ENCODE measurements at places on chromosomes 5 and 9.

GRCh38 chr5:160390787-160391696, 8.8 kb downstream of the FAM200C start:
- DNase-seq = no peak

DNA sequence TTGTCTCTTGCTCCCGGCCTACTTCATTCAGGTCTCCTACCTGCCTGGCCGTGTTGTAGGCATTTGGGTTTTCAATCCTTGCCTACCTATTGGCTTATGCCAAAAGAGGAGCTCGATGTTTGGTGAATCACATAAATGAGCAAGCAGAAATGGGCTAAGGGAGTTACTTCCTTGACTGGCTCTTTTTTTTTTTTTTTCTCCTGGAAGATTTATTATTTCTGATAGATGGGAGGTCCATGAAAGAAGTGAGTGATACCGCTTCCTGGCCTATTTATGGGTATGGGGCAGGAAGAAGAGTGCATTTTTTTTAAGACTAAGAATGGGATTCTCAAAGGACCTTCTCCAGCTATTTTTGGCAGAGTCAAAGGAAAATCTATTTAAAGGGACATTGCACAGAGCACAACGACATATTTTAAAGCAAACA, 294.1 kb downstream of the ARHGAP26 start:
- no peak for DNase-seq

DNA sequence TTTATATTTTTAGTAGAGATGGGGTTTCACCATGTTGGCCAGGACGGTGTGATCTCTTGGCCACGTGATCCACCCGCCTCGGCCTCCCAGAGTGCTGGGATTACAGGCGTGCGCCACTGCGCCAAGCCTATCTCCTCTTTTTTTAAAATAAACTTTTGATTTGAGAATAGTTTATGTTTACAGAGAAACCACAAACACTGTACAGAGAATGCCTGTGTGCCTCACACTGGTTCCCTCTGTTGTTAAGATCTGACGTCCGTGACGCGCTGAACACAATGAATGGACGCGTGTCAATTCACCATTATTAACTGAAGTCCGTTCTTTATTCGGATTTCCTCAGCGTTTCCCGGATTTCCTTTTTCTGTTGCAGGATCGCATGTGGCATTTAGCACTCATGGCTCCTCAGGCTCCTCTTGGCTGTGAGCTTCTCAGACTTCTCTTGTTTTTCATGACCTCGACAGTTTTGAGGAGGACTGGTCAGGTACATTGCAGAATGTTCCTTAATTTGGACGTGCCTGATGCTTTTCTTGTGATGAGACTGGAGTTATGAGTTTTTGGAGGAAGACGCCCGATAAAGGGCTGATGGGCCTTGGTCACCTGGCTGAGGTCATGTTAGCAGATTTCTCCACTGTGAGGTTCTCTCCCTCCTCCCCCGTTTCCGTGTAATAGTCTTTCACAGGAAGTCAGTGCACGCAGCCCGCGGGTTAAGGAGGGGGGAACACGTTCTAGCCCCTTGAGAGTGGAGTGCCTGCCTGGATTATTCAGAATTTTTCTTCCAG, 69.6 kb downstream of the ANKRD33B start:
- DNase-seq = no peak

DNA sequence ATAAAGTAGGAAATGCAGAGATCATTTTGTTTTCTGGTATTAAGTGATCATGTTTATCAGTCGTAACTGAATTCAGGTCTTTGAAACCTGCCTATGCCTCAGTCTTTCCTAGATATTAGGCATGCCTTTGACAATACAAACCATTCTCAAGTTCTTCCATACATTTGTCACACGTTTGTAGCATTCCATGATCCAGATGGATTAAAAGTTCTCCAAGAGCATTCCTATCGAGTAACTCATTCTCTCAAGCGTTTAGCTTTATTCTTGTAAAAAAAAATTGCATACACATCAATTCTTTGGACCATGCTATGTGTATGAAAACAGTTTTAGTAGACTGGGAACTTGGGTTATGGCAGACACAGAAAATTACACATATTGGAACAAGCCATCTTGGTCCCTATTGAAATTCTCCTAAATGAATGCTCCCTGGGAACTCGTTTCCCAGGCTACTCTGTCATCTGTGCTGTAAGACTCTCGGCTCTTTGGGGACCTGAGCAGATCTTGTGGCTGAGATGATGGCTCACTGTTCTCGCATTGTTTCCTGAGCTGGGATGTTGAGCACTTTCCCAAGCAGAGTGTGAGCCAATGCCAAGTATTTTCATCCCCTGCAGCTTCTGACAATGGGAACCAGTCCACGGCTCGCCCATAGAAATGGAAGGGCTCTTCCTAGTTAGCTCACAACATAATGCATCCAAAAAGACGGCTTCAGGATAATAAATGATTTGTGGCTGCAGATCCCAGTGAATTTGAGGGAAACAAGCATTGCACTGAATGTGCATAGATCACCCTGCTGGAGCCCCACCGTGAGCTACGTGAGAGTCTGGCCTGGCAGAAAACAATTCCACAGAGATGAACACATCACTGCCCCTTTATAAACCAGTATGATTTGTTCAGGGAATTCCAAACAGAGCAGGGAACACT, 230.2 kb downstream of the IRX1 start:
- DNase-seq = no peak

- DNase-seq = no peak
Measured at GRCh38 chr5:3121813-3122212, 370.3 kb upstream of the IRX2 start.

GRCh38 chr5:52925001-52925400, 64.2 kb upstream of the ITGA2 start:
- DNase-seq = no peak

DNA sequence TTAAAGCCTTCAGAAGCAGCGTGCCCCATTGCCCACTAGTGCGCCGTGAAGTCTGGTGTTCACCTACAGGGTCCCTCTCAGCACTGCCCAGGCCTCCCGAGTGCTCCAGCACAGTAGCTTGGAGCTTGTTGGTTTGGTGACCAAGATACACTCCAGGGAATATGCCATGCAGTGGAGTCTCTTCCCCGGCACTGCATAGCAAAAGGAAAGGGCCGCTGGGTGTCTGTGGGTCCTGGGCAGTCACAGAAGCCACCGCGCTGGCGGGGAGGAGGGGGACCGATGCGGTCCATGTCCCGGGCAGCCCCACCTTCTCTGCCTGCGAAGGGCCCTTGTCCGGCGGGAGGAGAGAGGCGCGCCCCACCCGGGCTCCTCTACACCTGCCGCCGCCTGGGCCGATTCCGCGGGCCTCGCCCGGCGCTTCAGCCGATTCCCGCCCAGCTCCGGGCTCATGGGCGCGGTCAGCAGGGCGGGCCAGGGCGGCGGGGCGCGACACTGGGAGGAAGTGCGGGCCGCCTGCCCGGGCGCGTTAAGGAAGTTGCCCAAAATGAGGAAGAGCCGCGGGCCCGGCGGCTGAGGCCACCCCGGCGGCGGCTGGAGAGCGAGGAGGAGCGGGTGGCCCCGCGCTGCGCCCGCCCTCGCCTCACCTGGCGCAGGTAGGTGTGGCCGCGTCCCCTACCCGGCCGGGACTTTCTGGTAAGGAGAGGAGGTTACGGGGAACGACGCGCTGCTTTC, at the start of gene SYK:
SYK (plus strand) TSS at position 579 of the 732 bp plus-strand sequence. CDS start 42,080 bp downstream, outside the sequence.
- peak; percentile 45 for DNase-seq

- DNase-seq = no peak
Measured at GRCh38 chr9:91836515-91836914, 113.5 kb downstream of the ROR2 start.

- no peak for DNase-seq
Measured at GRCh38 chr5:93583439-93583767, 381 bp downstream of the NR2F1 start.

GRCh38 chr5:39006650-39007049, 67.5 kb downstream of the RICTOR start:
- no peak for DNase-seq

DNA sequence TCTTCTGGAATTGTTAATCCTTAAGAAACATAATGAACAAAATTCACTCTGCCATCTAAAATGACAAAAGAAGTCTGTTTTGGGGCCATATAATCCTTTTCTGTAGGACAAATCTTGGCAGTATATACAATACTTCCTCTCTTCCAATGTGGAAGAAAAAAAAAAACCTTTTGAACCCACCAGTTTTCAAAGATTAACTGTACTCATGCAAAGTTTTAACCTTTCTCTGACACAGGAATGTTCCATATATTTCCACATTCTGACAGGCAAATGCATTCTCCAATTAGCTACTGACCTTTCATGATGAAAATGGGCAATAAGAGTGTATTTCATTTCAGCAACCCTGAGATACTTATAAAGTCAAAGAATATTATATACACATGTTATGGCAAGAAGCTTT, 65.4 kb downstream of the RNF130 start:
- DNase-seq = no peak

DNA sequence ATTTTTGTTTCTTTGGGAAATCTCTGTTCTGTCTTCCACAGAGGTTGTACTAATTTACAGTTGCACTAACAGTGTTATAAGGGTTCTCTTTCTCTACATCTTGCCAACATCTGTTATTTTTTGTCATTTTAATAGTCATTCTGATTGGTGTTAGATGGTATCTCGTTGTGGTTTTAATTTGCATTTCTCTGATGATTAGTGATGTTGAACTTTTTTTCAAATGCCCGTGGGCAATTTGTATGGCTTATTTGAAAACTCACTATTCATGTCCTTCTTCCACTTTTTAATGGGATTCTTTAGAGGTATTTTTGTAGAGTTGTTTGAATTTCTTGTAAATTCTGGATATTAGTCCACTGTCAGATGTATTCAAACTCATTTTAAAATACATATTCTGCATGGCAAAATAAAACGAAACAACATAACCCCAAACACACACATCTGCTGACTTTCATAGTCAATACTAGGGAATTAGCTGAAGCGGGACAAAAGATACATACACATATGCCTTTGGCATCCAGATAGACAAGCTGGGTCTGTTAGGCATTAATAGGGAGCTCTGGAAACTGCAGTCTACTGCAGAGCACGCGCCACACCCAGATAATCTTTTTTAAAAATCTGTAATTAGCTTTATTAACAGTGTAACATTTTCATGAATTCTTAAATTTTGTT, 5.8 kb upstream of the SPATA31C2 start:
- no peak for DNase-seq

DNA sequence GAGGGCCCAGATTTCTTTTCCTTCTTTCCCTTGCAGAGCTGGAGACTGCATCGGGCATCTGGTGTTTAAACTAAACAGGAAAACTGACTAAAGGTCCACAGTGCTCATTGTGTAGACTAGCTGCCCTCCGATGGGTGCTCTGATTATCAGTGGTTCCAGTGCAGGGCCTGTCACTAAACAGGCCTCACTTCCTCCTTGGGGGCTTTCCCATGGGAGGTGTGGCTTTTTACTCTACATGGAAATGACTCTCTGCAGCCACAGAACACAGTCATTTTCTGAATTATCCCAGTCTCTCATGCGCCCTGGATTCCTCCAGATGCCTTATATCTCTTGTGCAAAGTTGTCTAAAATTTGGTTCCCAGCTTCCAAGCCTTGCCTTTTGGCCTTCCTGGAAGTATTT, 199.2 kb downstream of the TRIO start:
- no peak for DNase-seq

GRCh38 chr5:94420885-94421284, 197.5 kb downstream of the KIAA0825 start:
- no peak for DNase-seq

DNA sequence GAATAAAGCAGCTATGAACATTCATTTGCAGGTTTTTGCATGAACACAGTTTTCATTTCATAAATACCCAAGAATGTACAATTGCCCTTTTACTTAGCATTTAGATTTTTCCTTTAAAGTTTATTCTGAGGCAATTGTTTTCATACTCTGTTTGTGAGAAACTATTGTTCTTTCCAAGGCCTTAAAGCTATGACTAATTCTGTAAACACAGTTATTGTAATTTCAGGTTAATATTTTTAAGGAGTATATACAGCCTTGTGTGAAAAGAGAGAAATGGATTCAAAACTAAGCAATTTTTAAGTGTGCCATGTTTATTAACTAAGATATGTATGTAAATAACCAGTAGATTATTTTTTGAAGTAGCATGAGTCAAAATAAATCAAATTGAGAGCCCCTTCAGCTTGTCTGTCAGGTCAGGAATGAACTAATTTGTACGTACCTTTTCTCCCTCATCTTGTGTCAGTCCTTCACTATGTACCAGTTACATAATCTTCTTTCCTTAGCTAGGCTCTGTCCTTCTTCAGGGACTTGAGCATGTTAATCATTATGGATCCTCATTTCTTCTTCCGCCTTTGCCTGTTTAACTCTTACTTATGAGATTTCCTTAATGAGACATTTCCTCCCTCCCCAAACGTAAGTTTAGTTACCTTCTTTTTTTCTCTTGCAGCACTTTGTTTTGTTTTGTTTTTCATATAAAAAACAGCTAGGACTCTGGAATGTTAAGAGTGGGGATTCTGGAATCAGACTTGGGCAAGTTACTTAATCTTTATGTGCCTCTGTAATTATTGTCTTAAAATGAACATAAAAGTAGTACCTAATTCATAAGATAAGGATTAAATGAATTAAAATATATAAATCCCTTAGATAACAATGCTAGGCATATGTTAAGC, 63.6 kb downstream of the NIPBL start:
- DNase-seq = no peak

DNA sequence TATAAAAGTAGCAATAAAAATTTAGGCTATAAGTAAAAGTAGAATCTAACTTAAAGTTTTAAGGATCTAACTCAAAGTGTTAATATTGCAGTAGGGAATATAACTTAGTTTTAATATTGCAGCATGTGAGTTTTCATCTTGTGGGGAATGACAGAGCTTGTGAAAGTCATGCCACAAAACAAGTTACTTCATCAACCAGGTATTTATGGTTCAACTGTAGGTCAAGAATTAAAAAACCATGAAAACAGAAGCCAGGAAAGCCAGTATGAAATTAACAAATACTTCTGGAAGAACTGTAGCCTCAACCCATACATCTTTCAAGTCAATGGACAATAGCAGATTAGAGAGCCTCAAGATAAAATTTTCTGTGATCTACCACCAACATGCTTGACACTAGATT, 19.0 kb downstream of the HMGCS1 start:
- DNase-seq = no peak

GRCh38 chr9:71647094-71647591, 121.2 kb downstream of the CEMIP2 start:
- DNase-seq = peak; percentile 34

- DNase-seq = no peak
Measured at GRCh38 chr9:130662970-130663257, 1.5 kb upstream of the PRDM12 start.

DNA sequence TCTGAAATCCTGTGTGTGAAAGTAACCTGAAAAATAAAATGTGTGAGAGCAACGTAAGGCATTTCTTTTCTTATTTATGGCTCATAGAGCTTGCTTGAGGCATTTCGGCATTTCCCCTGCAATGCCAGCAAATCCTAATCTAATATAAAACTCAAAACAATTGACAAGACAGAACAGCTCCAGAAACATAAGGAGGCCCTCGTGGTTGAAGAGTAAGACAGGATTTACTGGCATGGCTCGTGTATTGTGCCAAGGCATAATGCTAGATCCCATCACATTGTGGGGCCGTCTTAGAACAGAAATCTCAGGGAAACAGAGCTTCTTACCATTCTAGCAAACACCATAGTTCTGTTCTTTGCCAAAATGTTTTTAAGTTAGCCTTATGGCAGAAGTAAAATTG, 166.2 kb downstream of the NTRK2 start:
- no peak for DNase-seq

GRCh38 chr5:107670932-107671741, at the start of gene EFNA5:
EFNA5 (minus strand) TSS chr5:107670937.
- no peak for DNase-seq
